ENCODE measurements at places on chromosomes 5 and 9.

GRCh38 chr5:119063579-119064379 lies 7.1 kb upstream of the DMXL1 start:
- no peak for DNase-seq

DNA sequence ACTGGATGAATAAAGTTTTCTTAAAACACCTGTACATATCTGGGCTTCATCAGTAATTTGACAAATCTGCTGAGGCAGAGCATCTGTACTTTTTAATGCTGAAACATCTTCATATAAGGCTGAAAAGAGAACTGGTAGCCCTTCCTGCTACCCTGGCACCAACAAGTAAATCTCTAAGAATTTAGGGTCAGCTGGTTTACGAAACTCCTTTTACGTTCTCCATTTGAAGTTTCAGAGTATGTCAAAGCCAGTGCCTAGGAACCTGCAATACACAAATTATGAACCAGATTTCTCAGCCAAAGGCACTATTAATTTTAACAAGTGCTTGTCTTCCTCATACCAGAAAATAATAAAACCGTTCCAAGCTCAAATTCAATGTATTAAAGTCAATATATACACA lies 3.8 kb downstream of the ZFAND5 start:
- DNase-seq: no peak

GRCh38 chr5:132471944-132472343 lies 18.6 kb downstream of the IRF1 start:
- no peak for DNase-seq

GRCh38 chr5:17147617-17148016 lies 69.8 kb upstream of the BASP1 start:
- DNase-seq: no peak

DNA sequence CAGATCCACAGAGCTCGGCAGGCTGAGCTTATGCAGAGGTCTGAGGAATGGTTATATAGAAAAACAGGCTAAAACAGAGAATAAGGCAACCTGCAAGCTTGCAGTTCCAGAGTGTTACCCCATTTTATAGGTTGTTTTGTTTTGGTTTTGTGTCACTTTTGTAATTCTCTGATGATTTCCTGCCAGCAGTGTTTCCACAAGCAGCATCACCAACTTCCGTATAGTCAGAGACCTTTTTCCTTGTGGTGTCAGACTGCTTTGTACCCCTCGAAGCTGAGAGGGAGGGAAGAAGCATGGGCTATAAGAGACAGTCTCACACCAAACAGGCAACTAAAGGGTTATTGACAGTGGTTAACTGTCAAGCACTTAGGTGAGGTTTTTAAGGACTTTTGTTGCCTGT lies 61.8 kb downstream of the TLE4 start:
- no peak for DNase-seq

- DNase-seq: no peak
Observed at GRCh38 chr5:172844577-172844838, 10.5 kb downstream of the ERGIC1 start.

DNA sequence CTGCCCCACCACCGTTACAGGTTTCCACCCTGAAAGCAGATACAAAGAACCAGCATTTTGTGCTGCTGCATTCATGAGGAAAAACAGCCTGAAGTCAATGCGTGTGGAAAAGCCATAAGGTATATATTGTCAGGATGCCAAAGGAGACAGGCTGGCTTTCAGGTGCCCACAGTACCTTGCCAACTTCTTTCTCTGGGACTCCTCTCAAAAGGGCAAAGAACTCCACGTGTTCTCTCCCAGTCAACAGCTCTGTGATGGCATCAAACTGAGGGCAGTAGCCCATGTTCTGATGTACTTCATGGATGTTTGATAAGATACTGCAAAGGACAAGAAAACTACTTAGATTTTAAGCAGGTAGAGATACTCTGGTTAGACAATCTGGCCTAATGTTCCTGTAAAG lies 24.3 kb downstream of the NIPSNAP3B start:
- DNase-seq: no peak

DNA sequence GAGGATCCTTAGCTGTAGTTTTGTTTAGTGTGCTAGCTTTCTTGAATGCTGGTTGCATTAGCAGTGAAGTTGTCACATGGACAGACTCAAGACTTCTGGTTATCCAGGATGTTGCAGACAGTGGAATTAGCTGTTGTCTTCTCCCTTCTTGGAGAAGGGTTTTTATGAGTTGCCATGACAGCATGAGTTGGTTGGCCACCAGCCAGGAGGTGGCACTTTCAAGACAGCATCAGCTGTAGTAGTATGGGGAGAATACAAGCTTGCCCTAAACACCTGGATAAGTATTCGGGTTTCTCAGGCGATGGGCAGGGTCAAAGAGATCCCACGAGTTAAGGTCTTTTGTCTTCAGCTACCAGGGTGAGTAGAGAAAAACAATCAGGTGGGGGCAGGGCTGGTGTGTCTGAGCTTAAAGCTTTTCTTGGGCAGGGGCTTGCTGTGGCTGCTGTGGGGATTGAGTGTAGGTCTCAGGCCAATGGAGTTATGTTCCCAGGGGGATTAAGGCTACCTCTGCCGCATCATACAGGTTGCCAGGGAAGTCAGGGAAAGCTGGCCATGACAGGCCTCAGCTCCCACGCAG lies 7.7 kb upstream of the C5orf47 start:
- DNase-seq: no peak

GRCh38 chr9:89502038-89502601 lies 4.2 kb upstream of the SEMA4D start:
- no peak for DNase-seq

GRCh38 chr9:15512889-15513288 lies 2.1 kb upstream of the PSIP1 start:
- DNase-seq: no peak

DNA sequence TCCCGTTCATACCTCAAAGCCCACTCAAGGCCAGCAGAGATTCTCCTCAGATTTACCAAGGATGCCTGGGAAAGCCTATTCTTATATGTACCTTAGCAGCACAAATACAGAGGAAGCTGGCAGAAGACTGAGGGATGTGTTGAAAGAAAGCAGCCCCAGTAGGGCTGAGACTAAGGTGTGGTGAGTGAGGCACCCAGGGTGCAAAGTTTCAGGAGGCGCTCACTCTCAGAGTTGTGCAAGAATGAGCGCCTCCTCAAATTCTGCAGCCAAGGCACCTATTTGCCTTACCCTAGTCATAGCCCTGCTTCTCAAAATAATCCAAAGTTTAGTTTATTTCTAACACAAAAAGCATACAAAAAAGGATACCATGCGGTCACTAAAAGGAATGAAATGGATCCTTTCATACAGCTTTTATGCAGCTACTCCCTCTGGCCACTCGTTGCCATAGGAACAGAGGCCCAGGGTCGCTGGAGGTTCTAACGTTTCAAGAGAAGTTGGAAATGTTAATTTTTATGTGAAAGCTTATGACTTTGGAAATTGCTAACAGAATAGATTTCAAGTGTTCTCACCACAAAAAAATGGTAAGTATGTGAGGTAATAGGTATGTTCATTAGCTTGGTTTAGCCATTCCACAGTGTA lies 79.7 kb upstream of the SMIM23 start:
- no peak for DNase-seq

DNA sequence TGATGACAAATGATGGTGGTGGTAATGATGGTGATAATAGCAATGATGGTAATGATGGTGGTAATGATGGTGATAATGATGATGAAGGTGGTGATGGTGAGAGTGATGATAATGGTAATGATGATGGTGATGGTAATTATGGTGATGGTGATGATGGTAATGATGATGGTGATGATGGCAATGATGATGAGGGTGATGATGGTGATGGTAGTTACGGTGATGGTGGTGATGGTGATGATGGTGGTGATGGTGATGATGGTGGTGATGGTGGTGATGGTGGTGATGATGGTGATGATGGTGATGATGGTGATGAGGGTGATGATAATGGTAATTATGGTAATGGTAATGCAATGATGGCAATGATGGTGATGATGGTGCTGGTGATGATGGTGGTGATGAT lies 91.1 kb downstream of the DAP start:
- no peak for DNase-seq

DNA sequence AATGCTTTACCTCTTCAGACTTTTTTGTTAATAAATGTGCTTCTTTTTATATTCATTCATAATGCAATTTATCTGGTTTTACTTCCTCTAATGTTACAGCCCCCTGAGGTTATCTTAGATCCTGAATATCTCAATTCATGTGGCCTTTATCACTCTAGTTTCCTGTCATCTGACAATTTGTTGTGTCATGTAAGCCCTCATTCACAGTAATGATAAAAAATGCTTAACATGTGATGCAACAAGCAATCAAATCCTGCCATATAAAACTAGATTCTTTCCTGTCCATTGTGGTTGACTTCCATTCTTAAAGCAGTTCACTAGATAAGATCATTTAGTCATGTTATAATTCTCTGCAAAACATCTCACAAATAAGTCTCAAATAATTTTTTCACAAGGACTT lies 991.2 kb upstream of the ACO1 start:
- no peak for DNase-seq

- DNase-seq: no peak
Observed at GRCh38 chr9:137461663-137462395, 2.7 kb upstream of the NSMF start.

DNA sequence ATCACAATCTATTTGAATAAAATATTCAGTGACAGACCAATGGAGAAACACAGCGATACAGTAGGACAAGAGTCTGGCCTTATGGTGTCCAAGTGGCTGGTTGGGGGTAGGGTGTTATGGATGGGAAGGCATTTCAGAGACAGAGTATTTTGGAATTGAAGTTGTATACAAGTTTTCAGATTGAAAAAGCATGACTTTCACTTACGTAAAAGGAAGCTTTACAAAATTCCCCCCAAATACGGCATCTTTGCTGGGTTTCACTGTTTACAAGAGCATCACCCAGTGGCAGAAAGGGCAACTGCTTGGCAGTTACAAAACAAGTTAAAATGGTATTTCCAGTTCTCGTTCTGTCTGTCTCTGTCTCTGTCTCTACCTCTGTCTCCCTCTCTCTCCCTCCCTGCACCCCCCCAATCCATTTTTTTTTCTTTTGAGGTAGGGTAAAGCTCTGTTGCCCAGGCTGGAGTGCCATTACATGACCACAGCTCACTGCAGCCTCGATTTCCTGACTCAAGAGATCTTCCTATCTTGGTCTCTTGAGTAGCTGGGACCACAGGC lies 86.2 kb downstream of the PTPN3 start:
- no peak for DNase-seq

DNA sequence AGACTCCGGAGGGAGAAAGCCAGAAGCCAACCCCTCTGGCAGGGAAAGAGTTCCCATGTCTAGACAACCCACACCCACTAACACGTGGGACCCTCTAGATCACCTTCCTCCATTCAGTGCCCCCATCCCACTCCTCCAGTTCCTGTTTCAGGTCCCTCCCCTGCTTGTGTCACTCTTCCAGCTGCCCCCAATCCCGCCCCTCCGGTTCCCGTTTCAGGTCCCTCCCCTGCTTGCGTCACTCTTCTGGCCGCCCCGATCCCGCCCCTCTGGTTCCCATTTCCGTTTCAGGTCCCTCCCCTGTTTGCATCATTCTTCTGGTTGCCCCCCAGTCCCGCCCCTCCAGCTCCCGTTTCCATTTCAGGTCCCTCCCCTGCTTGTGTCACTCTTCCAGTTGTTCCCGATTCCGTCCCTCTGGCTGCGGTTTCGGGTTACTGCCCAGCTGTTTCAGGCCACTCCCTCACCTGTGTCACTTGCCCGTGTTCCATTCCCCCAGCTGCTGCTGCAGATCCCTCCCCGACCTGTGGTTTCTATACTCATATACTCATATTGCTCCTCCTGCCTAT lies 64.8 kb upstream of the RANBP6 start:
- peak; percentile 98 for DNase-seq

GRCh38 chr5:124544366-124545055 lies 201.9 kb downstream of the ZNF608 start:
- no peak for DNase-seq

DNA sequence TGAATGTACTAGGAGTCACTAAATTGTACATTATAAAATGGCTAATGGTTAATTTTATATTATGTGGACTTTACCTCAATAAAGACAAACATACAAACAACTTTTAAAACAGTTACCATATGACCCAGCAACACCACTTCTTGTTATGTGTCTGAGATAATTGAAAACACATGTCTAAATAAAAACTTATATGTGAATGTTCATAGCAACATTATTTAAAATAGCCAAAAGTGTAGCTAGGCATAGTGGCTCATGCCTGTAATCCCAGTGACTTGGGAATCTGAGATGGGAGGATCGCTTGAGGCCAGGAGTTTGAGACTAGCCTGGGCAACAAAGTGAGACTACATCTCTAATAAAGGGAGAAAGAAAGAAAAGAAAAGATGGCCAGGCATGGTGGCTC lies 22.9 kb downstream of the SLC35A4 start:
- no peak for DNase-seq

- DNase-seq: no peak
Observed at GRCh38 chr5:75089662-75090061, 37.3 kb upstream of the GCNT4 start.

DNA sequence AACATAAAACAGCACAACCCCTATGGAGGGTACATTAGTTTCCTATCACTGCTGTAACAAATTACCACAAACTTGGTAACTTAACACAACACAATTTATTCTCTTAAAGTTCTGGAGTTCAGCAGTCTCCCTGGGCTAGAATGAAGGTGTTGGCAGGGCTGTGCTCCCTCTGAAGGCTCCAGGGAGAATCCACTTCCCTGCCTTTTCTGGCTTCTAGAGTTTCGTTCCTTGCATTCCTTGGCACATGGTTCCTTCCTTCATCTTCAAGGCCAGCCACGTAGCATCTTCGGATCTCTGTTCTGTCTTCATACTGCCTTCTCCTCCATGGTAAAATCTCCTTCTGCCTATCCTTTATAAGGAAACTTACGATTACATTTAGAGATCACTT lies 25.0 kb upstream of the GSN start:
- no peak for DNase-seq

- no peak for DNase-seq
Observed at GRCh38 chr5:56993241-56993640, 41.3 kb upstream of the MIER3 start.

- no peak for DNase-seq
Observed at GRCh38 chr5:132466433-132467286, 23.9 kb downstream of the IRF1 start.

All from NCI-H1930 (cell line).